ENCODE measurements at places on chromosomes 2 and 18. TPM values are rescaled to one million over a fixed set of nuclear protein-coding genes. Genes with fewer than 3 reads are reported as not detected.

DNA sequence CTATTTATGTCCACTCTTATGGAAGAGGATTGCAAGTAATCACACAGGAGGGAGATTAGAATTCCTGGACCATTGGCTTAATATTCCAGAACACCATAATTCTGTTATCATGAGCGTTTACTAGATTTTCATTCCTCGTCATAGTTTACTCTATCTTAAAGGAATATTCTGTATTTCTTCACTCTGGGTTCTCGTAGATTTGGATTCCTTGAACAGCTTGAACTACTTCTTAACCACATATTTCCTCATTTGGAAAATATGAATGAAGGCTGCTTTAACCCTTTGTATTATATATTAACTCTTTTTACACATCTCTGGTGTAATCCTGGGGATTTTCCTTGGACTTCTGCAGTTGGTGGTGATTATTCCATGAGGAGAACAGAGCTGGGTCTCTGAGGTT lies 46.3 kb upstream of the CCBE1 start:
- no peak for DNase-seq

DNA sequence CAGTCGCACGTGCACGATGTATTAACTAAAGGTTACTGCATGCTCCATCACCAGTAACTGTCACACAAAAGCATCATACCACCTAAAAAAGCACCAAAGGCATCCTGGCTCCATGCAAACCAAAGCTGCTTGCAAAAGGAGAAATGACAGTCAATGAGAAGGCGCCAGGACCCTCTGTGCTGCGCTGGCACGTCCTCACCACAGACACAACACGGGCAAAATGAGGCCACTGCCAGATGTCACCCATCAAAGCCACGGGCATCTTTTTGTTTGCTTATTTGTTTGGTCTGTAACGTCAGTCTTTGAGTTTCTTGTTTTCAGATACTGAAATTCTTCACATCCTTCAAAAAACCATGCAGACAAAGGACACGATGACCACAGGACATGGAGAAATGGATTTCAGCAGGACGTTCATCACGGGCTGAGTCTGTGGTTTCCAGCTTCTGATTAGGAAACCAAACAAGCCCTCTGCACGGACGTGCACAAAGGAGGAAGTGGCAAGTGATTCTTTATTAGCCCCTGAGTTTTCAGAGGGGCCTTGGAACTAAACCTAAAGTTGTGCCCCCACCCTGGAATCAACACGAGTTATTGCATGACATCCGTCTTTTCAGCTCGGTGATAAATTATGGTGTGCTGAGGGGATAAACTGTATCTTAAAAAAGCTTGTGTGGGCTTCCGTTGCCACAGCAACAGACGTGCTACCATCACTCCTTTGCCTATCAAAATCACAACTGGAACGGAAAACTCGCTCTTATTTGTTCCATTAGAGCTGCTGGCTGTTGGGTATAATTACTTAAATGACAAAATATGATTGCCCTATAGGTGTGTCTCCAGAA lies 181.8 kb downstream of the EIPR1 start:
- no peak for DNase-seq

MGAT4A gene
- 109 TPM for total RNA-seq

TXNDC2 gene
- total RNA-seq = not detected

DNA sequence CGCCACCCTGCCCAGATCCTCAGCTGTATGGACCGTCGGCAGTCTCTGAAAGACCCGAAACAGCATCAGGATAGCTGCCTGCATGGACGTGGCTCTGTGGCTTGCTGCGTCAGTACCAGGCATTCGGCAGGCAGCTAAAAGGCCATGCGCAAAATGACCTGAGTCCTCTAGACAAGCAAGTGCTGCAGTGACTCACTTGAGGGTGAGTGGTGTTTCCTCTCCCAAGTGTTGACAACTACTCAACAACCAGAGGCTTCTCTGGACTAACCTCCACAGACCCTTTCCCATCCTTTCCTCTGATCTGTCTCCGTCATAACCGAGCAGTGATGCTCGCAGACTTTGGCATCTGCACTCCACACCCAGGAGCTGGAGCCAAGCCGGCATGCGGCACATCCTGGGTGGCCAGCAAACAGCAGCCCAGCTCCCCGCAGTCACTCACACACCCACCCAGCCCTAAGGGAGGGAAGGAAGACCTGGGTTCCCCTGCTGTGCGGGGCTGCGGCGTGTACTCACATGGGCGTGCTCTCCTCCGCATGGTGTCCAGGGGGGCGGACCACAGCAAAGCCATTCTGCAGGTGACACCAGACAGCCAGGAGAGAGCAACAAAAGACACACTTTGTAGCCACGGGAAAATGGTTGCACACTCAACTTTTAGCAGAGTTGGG lies 239.3 kb downstream of the TWIST2 start:
- DNase-seq = no peak

DNA sequence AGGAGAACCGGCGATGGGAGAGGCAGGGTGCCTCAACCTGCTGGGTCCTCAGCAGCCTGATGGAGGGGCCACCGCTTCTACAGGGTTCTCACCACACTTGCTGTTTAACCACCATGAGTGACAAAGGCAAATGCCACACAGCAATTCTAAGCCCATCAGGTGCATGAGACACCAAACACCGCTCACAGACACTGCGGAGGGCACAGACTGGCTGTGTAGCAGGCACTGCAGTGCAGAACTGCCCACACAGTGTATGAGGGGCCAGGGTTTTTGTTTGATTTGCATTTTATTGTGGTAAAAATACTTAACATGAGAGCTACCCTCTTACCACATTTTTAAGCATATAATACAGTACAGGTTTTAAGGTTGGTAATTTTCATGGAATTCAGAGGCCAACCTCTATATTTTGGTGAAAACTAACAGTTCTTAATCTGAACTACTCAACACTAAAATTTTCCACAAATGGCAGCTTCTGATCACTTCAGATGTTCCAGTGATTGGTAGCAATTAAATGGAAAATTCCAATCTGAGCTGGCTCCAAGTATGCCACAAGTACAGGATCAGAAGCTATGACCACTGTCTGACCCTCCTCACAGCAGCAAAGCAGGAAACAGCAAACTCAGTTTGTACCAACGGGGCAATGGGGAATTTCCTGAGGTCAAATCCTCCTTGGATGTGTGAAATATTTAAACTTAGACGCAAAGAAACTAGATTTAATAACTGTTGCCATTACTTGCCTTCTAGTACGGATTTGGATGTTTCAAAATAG lies 67.7 kb downstream of the FAM210A start:
- no peak for DNase-seq

GRCh38 chr2:96150791-96151594 lies 5.8 kb upstream of the DUSP2 start:
- no peak for DNase-seq

DNA sequence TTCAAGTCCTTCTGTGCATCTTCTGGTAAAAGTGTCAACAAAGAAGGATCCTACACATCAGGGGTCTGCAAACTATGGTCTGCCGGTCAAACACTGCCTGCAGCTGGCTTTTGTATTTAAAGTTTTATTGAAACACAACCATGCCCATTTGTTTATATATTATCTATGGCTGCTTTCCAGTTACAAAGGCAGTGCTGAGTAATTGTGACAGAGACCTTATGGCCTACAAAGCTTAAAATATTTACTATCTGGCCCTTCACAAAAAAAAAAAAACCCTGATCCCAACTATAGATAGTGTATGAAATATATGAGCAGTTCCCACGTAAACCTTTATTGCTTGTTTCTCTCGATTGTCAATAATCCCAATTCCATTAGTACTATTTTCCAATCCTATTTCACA lies 101.4 kb downstream of the RBMS1 start:
- no peak for DNase-seq

- no peak for DNase-seq
These were observed 45.8 kb downstream of the WDR7 start for GRCh38 chr18:56696966-56697365.

DES gene
- not detected for total RNA-seq

DNA sequence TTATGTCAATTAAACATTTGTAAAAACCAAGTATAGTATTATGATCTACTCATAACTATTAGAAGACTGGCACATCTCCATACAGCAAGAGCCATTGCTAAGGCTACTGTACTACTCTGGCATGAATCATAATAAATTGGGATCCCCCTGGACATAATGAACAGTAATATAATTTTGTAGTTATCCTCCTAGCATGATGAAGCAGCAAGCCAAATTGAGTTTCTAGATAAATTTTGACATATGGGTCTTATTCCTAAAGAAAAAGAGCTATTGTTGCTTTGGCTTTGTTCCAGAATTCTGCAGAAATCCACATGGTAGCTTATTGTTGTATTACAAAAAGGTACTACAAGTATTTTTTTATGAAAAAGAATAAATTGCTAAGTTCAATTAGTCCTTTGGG lies 204.3 kb downstream of the CAMKMT start:
- no peak for DNase-seq

DNA sequence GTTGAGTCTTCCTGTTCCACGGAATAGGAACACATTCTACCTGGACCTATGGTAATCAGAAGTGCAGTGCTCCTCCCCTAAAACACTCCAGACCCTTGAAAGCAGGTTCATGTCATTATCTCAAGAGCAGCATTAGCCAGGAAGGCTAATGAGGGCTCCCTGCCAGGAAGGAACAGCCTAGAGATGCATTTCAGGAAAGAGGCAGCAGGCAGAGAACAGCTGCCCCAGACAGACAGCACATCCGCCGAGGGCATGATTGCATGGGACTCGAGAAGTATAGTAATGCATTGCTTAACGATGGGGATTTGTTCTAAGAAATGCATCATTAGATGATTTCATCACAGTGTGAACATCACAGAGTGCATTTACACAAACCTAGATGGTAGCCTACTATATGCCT lies 171.5 kb downstream of the ALK start:
- no peak for DNase-seq

GRCh38 chr2:221552291-221552690 lies 19.8 kb downstream of the EPHA4 start:
- no peak for DNase-seq

GRCh38 chr2:232367016-232367415 lies 11.5 kb upstream of the ALPP start:
- no peak for DNase-seq

DNA sequence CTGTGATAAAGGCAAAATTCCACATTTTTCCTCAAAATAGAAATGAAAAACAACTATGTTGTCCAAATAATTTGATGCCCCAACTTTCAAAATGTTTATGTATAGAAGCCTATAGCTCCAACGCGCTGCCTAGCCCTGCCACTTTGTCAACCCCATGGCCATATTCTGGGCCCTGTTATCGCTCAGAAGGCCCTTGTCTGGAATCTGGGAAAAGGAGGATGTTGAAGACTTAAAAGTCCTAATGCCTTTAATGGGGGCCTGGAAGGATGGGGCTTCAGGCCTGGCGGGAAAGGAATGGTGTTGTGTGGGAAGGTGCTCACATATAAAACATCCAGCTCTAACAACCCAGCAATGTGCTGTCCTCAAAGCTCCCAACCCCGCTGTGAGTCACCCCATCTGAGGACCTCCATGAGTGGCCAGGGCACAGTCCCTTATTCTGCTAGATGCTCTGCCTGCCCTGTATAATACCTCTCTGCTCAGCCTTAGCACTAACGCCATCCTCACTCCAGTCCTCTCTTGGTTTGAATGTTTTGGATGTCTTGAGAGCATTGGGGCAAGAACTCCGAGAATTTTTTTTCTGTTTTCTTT lies 86.0 kb downstream of the ACSL3 start:
- no peak for DNase-seq

GRCh38 chr2:175605640-175606009 lies 396.4 kb downstream of the LNPK start:
- no peak for DNase-seq

Data from activated T-cell treated with anti-CD3 and anti-CD28 coated beads, Interleukin-2, amount 50 U/mL, for 72 hours (primary cell).